ENCODE measurements at places on chromosomes 2 and 18. TPM values are rescaled to one million over a fixed set of nuclear protein-coding genes. Genes with fewer than 3 reads are reported as not detected.
A peak's percentile ranks its signal among the peaks of the same experiment; 100 is the strongest.

DNA sequence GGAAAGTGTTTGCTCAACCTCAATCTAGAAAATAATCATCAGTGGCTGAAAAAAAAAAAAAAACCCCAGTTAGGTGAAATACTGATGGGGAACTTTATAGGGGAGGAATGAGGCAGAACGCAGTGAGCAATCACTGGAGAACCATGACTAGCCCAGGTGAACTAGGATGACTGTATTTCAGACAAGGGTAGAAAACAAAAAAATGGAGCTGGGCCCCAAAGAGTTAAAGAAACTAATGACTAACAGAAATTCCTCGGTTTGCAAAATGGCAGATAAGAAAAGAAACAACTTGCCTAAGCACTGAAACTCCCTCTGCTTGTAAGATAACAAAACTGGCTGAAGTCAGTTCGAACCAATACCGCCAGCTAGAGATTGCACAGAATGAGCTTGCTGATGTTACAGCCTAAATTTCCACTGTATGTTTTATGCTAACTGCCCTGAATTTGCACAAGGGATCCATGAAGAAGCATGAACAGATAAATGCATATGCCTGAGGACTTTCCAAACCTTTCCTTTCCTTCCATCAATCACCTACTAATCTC is 245.9 kb downstream of the METTL4 start:
- H3K36me3 ChIP-seq, result no peaks in the 10 kb centered on the region
- no peaks in the 10 kb centered on the region for H3K4me1 ChIP-seq
- peaks cover 36% of the 10 kb centered on the region for H3K27me3 ChIP-seq
- no peak overlapping the region for H3K27ac ChIP-seq

DNA sequence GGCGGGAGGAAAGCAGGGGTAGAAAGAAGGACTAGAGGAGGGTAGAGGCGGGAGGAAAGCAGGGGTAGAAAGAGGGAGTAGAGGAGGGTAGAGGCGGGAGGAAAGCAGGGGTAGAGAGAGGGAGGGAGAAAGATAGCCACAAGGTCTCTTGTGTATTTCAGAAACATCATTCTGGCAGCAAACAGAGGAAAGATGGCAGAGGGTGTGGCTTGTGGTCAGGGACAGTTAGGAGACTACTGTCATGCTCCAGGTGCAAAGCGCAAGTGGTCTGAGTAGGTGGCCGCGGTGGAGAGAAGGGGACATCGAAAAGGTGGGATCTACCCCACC is 82.4 kb upstream of the TAF1B start:
- no peak overlapping the region for H3K4me3 ChIP-seq
- peaks cover 8% of the 10 kb centered on the region for H3K27me3 ChIP-seq
- no peak overlapping the region for H3K27ac ChIP-seq
- peaks cover 26% of the 10 kb centered on the region for H3K4me1 ChIP-seq
- no peak for DNase-seq
- H3K36me3 ChIP-seq, result no peaks in the 10 kb centered on the region

DNA sequence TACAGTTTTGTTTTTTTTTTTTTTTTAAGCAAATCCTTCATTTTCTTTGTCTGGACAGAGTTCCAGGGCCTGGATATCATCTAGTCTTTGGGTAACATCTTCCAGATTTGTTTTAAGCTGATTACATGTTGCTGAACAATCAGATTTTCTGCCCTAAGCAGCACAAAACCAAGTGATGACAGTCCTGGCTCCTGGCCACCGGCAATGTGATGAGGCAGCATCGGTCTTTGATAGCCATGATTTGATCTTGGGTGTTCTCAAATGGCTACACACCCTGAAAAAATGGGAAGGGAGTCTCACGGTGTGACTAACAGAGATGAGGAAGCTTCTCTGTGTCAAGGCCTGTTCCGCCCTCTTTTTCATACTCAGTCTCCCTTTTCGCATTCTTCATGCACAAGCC is 708.6 kb upstream of the ZEB2 start:
- H3K4me3 ChIP-seq, result no peak overlapping the region
- H3K27me3 ChIP-seq, result no peaks in the 10 kb centered on the region
- peaks cover 3% of the 10 kb centered on the region for H3K4me1 ChIP-seq
- no peaks in the 10 kb centered on the region for H3K36me3 ChIP-seq

Gene ZNF397
- 12.0 TPM for total RNA-seq

DNA sequence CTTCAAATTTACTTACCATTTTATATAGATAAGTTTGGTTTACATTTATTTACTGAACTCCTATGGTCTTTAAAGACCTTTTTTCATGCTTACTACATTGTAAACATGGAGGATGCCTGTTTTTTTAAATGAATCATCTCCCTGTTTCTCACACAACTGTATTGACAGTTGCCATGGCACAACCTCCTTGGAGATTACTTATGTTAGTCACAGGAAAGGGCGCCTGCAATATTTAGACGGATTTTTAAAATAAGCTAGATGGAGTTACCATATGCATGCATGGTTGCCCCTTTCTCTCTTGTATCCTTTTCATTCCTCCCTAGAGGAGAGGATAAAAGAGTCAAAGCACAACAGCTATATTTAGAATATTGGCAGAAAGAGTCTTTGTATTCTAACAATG is 34.8 kb upstream of the CCDC102B start:
- H3K4me3 ChIP-seq, result no peak overlapping the region
- H3K27me3 ChIP-seq, result no peaks in the 10 kb centered on the region
- H3K4me1 ChIP-seq, result peaks cover 7% of the 10 kb centered on the region
- peaks cover 6% of the 10 kb centered on the region for H3K36me3 ChIP-seq

DNA sequence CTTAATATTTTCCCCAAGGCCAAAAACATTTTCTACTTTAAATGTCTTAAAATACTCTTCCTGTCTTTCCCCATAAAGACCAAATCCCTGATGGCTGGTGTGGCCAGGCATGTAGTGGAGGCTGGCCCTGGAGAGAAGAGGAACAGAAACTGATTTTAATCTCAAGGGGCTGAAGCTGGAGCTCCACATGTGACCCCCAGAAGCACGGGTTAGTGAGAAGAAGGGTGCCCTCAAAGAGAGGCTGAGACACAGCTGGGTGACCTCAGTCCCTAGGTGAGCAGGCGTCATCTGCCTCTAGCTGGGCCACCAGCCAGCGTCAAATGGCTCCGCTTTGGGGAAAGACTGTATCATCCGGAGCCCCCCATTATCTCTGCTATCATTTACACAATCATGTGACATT is 19.3 kb upstream of the TMEM18 start:
- DNase-seq, result no peak
- H3K27me3 ChIP-seq, result no peaks in the 10 kb centered on the region
- H3K4me3 ChIP-seq, result no peak overlapping the region

Gene RAB6D
- total RNA-seq, result not detected

GRCh38 chr2:158239271-158239670 is 137.6 kb downstream of the UPP2 start:
- H3K4me3 ChIP-seq, result no peak overlapping the region
- no peak for DNase-seq
- no peaks in the 10 kb centered on the region for H3K27me3 ChIP-seq
- H3K27ac ChIP-seq, result no peak overlapping the region
- no peaks in the 10 kb centered on the region for H3K36me3 ChIP-seq

GRCh38 chr2:20421988-20422370 is 24.9 kb upstream of the RHOB start:
- no peak overlapping the region for H3K4me3 ChIP-seq
- peak overlapping the region; percentile 74 for H3K27ac ChIP-seq
- H3K4me1 ChIP-seq, result peaks cover 58% of the 10 kb centered on the region
- no peaks in the 10 kb centered on the region for H3K27me3 ChIP-seq
- H3K36me3 ChIP-seq, result no peaks in the 10 kb centered on the region

Gene PROM2
- total RNA-seq, result 1.7 TPM

Gene C2orf80
- total RNA-seq, result not detected

DNA sequence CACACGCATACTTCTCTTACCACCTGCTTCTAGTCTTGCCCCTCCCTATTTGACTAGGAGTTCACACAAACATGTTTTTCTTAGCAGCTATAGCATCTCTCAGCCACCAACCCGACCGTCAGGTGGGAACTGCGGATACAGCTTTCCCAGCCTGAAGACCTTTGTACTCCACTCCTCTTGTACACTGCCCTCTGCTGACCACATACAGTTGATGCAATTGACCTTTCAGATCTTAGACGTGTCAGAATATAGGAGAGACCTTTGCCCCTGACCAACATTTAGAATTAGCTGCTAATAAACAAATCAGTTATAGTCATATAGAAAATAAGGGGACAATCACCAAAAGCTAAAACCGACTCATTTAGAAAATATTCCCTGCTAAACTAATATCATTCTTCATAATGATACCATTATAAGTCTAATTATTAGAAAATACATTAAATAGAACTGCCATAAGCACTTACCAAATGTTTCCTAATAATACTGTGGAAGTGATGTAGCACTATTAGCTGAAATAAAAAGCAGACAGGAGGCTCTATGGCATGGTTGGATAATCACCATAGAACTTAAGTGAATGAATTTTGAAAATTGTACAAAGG is 208.4 kb downstream of the RAD51AP2 start:
- H3K36me3 ChIP-seq, result no peaks in the 10 kb centered on the region
- H3K4me1 ChIP-seq, result peaks cover 2% of the 10 kb centered on the region
- no peak overlapping the region for H3K4me3 ChIP-seq
- peaks cover 14% of the 10 kb centered on the region for H3K27me3 ChIP-seq
- DNase-seq, result no peak

GRCh38 chr2:37610638-37611289 is 60.7 kb downstream of the CDC42EP3 start:
- peak overlapping the region; percentile 3 for H3K27ac ChIP-seq
- DNase-seq, result no peak
- peaks cover 39% of the 10 kb centered on the region for H3K4me1 ChIP-seq
- H3K4me3 ChIP-seq, result no peak overlapping the region

Gene IL1R2
- not detected for total RNA-seq

DNA sequence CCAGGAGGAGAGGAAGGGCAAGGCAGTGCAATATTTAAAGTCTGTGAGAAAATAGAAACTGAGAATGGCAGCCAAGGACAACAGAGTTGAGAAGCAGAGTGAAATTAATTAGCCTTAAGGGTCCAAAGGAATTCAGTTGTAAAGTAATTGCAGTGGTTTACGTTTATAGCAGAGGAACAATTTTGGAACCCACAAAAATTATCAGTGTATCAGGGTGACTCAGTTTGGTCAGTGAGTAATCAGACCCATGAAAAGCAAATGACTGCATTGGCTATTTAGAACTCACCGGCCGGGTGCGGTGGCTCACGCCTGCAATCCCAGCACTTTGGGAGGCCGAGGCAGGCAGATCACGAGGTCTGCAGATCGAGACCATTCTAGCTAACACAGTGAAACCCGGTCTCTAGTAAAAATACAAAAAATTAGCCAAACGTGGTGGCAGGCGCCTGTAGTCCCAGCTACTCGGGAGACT is 245.8 kb upstream of the SLC39A10 start:
- H3K36me3 ChIP-seq, result no peaks in the 10 kb centered on the region
- H3K4me3 ChIP-seq, result no peak overlapping the region
- H3K4me1 ChIP-seq, result peaks cover 9% of the 10 kb centered on the region
- H3K27ac ChIP-seq, result no peak overlapping the region
- no peaks in the 10 kb centered on the region for H3K27me3 ChIP-seq
